Heart right ventricle (tissue), 16 donors: ENCODE measurements at places on chromosomes 13 and 19. TPM values are rescaled to one million over a fixed set of nuclear protein-coding genes. Genes with fewer than 3 reads are reported as not detected.

DNA sequence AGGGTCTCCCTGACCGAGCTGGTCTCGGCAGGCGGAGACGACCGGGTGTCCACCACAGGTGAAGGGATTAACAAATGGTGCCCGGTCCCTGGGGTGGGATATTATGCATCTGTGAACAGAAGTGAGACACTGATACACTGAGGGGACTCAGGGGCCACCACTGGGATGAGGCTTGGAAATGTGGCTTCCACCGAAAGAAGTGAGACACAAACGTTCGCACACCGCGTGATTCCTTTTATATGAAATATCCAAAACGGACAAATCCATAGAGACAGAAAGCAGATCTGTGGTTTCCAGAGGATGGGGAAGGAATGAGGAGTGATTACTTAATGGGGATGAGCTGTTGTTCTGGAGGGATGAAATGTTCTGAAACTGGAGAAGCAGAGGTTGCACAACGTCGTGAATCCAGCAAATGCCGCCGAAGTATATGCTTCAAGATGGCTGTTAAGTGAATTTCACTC, 47.5 kb downstream of the C13orf46 start:
- no peak for DNase-seq

GRCh38 chr13:30151388-30151787, 156.0 kb downstream of the KATNAL1 start:
- DNase-seq: no peak

The FREM2 gene
- total RNA-seq: 0.25 TPM

The ALKBH7 gene
- total RNA-seq: 172 TPM

DNA sequence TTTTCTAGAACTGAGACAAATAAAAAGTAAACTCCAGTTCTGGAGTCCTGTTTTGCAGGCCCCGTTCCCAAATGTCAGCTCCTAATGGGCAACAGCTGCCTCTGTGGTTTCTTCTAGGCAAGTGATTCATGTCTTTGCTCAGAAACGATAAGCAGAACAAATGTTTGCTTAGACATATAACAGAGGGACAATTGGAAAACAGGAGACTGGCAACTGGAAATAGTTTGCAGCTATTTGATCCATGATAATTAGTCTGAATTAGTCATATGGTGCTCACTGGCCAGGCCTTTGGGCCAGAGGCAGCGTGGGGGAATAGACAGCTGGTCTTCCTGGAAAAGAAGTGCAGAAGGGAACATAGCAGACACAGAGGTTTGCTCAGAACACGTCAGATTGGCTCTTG, 29.2 kb upstream of the TSHZ3 start:
- no peak for DNase-seq

- DNase-seq: no peak
These were observed 54.7 kb downstream of the SKA3 start for GRCh38 chr13:21121616-21122015.

DNA sequence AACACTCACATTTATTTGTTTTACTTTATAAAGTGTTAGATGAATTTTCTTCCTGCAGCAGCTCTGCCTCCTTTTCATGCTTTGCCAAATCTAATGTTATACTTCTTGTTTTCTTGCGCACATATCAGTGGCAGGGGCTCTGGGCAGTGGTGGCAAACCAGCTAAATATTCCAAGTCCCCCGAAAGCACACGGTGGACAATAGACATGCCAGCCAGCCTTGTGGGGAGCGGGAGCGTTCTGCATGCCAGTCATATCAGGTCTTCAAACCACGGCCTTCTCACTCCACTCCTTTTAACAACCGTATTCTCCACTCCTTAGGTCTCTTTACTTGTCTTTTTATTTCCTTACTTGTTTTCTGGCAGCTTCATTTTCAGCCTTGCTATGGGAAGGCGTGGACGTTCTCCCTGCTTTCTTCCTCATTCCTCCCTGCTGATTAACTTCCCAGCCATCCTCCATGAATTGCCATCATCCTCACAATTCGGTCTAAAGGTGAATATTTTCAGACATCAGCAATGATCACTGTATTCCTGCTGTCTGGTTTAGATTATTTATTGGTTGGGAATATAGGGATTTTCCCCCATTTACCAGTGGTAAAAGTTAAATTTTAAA, 77.1 kb upstream of the WASF3 start:
- DNase-seq: no peak

The FGF14 gene
- 6.1 TPM for total RNA-seq

The TRPC4 gene
- total RNA-seq: not detected

DNA sequence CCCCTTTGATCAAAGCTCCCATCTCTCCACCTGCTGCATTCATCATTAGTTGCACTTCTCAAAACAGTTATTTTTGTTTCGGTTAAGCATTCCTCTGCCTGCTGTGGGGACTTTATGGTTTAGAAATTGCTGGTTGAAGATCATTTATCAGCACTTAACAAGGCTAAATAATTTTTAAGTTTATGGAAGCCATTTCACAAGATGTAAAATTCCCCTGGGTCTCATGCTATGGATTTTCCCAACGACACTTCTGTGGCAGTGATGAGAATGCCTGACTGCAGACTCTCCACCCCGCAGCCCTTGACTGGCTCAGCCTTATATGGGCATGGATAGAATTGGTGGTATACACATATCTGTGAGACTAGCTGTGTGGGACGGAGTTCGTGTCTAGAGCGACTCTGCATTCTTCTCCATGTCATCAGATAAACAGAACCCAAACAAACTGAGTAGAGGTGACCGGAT, 52.8 kb downstream of the COL4A2 start:
- DNase-seq: no peak

The ZNF780B gene
- total RNA-seq: 23.8 TPM

DNA sequence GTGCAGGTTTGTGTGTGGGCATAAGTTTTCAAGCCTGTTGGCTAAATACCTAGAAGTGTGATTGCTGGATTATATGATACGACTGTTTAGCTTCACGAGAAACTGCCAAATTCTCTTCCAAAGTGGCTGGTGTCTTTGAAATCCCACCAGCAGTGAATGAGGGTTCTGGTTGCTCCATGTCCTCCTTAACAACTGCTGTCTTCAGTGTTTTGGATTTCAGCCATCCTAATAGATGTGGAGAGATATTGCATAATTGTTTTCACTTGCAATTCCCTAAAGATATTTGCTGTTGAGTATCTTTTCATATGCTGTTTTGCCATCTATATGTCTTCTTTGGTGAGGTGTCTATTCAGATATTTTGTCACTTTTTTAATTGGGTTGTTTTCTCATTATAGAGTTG, 390.5 kb downstream of the ZNF536 start:
- DNase-seq: no peak

The LILRB4 gene
- 0.99 TPM for total RNA-seq

DNA sequence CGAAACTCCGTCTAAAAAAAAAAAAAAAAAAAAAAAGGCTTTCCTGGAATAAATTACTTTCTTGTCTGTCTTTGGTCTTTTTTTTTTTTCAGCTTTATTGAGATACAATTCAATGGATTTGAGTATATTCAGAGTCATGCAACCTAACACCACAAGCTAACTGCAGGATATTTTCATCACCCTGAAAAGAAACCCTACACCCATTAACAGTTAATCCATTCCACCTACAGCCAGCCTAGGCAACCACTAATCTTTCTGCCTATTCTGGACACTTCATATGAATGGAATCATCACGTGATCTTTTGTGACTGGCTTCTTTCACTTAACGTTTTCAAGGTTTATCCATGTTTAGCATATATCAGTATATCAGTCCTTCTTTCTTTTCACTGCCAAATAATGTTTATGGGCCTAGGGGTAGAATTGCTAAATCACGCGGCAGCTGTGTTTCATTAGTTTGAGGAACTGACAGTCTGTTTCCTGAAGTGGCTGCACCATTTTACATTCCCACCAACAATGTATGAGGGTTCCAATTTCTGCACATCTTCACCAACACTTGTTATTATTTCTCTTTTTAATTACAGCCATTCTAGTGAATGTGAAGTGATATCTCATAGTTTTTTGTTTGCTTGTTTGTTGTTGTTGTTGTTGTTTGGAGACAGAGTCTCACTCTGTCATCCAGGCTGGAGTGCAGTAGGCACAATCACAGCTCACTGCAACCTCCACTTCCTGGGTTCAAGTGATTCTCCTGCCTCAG, 19.9 kb downstream of the LRFN3 start:
- no peak for DNase-seq

DNA sequence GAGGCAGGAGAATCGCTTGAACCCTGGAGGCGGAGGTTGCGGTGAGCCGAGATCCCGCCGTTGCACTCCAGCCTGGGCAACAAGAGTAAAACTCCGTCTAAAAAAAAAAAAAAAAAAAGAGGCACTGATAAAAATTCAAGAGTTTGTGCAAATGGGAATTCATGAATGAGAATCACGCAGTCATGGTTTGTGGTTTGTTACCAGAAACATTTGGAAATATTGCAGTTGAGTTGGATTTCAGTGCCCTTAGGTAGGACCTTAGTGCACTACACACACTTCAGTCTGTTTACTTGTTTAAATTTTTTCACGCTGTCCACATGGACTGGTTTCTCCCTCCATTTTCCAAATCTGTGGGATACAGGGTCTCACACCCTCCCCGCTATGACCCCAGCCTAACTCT, 28.4 kb downstream of the ZNF844 start:
- no peak for DNase-seq

- no peak for DNase-seq
These were observed 3.7 kb upstream of the MTRF1 start for GRCh38 chr13:41267106-41267505.

The ZNF578 gene
- total RNA-seq: 2.0 TPM

GRCh38 chr13:107239213-107239612, 671.3 kb upstream of the ARGLU1 start:
- no peak for DNase-seq

The GSX1 gene
- total RNA-seq: not detected

DNA sequence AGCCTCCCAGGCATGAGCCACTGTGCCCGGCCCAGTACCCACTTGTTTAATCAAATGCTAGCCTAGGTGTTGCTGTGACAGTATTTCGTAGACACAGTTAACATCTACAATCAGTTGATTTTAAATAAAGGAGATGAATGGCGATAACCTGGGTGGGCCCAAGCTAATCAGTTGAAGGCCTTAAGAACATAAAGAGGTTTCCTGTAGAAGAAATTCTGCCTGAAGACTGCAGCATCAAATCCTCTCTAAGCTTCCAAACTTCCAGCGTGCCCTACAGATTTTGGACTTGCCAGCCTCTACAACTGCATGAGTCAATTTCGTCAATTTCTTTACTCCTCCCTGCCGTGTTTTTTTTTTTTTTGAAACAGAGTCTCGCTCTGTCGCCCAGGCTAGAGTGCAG, 13.2 kb upstream of the SULT2A1 start:
- no peak for DNase-seq

DNA sequence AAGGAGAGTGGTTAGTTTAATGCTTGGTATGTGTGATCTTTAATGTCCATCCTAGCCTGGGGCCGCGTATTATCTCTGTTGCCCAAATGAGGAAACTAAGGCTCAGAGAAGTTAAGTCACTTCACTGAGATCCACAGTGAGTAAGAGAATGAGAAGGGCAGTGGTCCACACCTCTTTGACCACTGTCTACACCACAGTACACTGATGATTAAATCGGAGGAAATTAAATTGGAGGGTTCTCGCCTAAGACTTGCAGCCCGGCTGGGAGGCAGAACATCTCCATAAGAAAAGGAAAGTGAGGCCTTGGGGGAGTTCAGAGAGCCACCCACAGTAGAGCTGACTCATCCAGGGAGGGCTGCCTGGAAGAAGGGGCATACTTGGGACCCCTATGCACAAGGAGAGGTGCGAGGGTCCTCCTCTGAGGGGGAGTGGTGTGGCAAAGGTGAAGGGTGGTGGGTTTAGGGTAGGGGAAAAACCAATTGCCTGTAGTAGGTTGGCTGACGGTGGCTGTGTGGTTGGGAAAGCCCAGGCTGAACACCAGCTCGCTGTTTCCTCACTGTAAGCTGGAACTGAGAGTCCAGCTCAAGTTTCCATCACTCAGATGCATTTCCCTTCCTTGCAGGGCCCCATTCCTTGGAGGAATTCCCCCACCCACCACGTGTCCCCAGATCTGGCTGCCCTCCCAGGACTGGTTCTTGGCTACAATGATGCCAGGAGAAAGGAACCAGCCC, 15.0 kb upstream of the DHRS12 start:
- no peak for DNase-seq
